ENCODE measurements at places on chromosomes 7 and 10.

GRCh38 chr10:86018735-86019058, 347.9 kb downstream of the GRID1 start:
- no peak for DNase-seq

- DNase-seq = peak; percentile 84
These were observed 76.9 kb downstream of the RNF216 start for GRCh38 chr7:5704534-5704922.

- DNase-seq = no peak
These were observed 87.3 kb upstream of the PLXDC2 start for GRCh38 chr10:19728964-19729363.

- no peak for DNase-seq
These were observed 17.9 kb downstream of the JCAD start for GRCh38 chr10:30041196-30042105.

GRCh38 chr7:27192546-27193334, 7.2 kb downstream of the HOXA13 start:
- no peak for DNase-seq
